Right lung (tissue), 10 donors: ENCODE measurements at places on chromosomes 7 and 10.

DNA sequence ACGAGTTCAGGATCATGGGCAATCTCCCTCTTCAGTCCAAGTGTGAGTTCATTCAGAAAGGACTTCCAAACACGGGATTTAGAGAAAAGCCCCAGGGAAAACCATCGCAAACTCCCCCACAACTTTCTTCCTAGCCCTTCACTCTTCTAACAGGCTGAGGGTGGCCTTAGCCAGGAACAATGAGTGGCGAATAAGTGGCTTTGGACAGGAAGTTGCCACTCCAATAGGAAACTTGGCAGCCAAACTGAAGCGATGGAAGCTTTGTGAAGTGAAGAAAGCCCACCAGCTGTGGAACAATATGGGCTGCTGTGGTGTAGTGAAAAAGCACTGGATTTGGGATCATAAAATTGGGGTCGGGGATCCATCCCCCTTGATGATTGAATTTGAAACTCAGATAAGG lies 193.2 kb downstream of the TEX36 start:
- peak; percentile 15 for DNase-seq

- no peak for DNase-seq
Observed at GRCh38 chr7:40541336-40541735, 406.5 kb downstream of the SUGCT start.

DNA sequence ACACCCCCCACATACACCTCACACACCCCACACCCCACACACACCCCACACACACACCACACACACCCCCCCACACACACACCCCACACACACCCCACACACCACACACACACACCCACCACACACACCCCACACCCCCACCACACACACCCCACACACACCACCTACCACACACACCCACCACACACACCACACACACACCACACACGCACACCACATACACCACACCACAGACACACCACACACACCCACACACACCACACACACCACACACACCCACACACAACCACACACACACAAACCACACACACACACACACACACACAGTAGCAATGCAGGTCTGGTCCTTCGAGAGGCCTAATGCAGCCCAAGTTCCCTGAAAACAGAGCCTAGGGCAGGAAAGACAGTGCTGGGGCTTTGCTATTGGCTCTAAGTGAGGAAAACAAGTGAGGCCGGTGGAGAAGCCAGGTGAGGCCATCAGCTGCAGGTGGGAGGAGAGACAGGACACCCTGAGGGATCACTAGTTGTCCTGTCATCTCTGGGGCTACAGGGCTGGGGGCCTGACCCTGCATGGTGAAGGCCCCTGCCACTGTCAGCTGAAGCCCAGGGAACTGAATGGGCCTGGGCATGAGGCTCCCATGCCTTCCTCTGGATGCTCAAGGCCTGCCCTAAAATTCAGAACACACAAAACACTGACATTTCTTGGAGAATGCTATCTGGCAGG lies 92.6 kb downstream of the CYTH3 start:
- no peak for DNase-seq

GRCh38 chr7:5634107-5634950 lies 147.1 kb downstream of the RNF216 start:
- peak; percentile 85 for DNase-seq

DNA sequence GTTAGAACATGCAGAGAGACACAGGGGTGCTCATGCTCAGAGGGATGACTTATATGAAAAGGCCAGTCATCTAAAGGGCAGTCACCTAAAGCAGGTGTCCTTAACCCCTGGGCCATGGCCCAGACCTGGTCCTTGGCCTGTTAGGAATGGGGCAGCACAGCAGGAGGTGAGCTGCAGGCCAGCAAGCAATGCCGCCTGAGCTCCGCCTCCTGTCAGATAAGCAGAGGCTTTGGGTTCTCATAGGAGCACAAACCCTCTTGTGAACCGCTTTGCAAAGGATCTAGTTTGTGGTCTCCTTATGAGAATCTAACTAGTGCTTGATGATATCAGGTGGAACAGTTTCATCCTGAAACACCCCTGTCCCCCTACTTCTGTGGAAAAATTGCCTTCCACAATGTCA lies 14.5 kb downstream of the ANKRD7 start:
- DNase-seq = no peak

DNA sequence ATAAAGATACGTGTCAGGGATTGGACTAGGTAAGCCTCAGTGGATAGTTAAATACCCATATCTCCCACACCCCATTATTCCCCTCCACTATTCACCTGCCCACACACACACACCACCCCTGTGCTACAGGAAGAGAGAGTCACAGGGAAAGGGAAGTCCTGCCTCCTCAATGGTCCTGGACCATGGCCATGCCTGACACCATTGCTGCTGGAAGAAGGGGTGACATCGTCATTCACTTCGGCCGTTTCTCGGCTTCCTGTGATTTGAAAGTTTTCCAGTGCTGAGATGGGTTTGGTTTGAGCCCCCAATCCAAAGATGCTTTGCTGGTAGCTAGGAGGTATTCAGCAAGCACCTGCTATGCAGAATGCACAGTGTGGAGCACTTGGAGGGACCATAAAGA lies 18.5 kb downstream of the PRKAG2 start:
- no peak for DNase-seq

DNA sequence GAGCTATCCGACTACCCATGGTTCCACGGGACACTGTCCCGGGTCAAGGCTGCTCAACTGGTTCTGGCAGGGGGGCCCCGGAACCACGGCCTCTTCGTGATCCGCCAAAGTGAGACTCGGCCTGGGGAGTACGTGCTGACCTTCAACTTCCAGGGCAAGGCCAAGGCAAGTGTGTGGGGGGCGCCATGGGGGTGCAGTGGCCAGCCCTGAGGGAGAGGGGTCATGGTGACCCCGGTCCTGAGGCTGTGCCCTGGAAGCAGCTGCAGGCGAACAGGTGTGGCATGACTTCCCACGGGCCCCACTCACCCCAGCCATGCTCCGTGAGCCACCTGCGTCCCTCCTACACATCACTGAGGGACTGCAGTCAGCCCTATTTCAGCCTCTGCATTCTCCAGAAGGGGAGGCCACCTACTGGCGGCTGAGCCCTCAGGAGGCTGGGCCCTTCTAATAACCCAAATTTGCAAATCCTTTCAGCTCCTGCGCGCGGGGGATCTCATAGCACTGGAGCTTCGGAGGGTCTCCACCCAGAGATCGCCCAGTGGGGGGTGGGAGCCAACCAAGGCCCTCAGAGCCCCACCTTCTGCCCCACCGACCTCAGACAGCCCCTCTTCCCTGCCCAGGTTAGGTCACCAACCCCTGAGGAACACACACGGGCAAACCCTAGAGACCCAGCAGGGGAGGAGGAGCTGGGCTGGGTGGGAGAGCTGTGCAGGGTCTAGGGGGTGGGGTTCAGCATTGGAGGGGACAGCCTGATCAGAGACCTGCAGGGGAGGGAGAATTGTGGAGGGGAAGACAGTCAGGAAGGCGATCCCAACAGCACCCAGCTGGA lies 30.8 kb downstream of the SH2B2 start:
- no peak for DNase-seq

DNA sequence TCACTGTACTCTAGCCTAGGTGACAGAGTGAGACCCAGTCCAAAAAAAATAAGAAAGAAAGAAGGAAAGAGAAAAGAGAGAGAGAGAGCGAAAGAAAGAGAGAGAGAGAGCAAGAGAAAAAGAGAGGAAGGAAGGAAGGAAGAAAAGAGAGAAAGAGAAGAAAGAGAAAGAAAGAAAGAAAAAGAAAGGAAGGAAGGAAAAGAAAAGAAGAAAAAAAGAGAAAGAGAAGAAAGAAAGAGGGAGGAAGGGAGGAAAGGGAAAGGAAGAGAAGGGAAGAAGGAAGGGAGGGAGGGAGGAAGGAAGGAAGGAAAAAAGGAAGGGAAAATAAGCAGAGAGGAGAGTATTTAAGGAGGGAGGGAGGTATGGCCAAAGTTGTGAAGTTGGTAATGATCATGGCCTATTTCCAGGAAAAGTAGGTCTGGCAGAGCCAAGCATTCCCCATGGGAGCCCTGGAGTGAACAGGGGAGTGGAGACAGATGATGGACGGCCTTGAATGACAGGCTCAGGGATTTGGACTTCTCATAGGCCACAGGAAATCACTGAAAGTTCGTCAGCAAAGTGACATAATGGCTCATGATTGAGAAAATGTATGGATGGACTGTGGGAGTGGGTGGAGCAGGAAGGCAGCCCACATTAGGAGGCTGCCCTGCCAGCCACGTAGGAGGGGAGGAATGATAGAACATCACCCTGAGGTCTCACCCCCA lies 44.8 kb upstream of the CUX1 start:
- no peak for DNase-seq

GRCh38 chr7:130356876-130357611 lies 12.4 kb downstream of the CPA5 start:
- no peak for DNase-seq

GRCh38 chr10:110211465-110211843 lies 4.0 kb downstream of the MXI1 start:
- DNase-seq = no peak

DNA sequence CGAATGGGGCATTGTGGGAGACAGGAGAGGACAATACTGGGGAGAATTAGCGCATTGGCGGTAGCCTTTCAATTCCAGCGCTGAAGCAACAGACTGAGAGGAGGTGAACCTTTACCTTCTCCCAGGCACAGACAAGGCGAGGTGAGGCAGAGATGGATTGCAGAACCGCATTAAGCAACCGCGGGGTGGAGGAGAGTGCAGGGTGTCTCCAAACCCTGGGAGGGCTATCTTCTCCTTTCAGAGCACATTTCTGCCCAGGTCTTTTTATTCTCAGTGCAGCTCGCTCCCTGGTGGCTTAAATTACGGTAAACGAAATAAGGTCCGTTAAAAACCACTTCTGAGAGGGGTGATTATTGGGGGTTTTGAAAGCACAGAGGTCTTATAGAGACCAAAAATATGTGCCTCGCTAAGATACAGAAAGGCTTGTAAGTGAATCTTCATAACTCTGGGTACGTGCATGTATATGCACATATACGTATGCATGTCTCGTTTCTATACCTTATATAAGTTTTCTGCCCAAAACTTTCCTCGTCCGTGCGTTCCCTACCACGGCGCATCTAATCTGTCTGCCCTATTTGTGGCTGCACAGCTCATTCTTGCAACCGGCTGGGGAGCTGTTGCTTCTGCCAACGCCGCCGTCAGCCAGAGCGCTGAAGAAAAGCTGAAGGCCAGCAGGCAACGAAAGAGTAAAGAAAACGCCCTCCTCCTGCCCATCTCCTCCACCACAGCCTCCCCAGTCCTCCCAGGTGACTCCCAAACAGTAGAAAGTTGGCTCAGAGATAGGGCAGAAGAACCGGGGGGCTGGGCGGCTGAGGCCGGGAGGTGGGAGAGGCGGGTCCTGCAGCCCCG lies 895 bp upstream of the ZNF804B start:
- DNase-seq = no peak

GRCh38 chr7:7641129-7641663 lies 644 bp downstream of the UMAD1 start:
- DNase-seq = peak; percentile 33

DNA sequence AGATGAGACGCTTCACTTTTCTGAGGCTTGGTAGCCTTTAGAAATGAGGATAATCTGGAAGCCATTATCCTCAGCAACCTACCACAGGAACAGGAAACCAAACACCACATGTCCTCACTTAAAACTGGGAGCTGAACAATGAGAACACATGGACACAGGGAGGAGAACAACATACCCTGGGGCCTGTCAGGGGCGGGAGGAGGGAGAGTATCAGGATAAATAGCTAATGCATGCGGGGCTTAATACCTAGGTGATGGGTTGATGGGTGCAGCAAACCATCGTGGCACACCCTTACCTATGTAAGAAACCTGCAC lies 48.9 kb downstream of the LRGUK start:
- DNase-seq = no peak

DNA sequence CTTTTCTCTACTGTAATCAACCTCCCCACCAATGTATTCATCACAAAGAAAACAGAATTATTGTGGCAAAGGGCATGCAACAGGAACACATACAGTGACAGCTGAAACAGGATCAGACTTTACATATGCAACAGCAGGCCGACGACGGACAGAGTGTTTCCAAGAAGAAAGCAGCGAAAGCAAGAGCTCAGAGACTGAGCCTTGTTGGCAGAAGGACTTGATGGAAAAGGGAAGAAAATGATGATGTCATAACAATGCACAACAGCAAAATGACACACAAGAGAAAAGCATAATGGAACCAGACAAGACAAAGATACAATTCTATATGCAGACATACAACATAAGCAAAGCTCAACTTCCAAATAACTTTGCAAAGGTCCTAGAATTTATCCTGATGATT lies 106.5 kb downstream of the ARHGAP12 start:
- DNase-seq = no peak

GRCh38 chr7:100352984-100353684 lies 4.8 kb upstream of the PILRB start:
- no peak for DNase-seq

- peak; percentile 25 for DNase-seq
Observed at GRCh38 chr10:16612115-16612980, 90.7 kb upstream of the C1QL3 start.

GRCh38 chr7:113456533-113456932 lies 338.2 kb upstream of the SMIM30 start:
- no peak for DNase-seq

DNA sequence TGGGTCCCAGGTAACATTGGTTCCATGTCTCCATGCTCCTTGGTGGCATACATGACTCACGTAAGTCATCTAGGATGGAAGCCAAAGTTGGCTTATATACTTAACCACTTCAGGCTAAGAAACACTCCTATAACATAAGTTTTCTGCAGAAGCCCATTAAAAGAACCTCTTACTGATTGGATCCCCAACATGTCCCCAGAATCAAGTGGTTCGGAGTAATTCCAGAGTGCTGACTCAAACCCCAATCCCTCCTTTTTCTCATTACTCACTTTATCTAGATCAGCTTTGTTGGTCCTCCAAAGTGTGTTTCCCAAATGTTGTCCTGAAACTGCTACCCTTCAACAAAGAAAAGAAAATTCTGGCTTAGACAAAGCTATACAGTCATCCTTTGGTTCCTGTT lies 10.1 kb upstream of the ATOH7 start:
- no peak for DNase-seq

DNA sequence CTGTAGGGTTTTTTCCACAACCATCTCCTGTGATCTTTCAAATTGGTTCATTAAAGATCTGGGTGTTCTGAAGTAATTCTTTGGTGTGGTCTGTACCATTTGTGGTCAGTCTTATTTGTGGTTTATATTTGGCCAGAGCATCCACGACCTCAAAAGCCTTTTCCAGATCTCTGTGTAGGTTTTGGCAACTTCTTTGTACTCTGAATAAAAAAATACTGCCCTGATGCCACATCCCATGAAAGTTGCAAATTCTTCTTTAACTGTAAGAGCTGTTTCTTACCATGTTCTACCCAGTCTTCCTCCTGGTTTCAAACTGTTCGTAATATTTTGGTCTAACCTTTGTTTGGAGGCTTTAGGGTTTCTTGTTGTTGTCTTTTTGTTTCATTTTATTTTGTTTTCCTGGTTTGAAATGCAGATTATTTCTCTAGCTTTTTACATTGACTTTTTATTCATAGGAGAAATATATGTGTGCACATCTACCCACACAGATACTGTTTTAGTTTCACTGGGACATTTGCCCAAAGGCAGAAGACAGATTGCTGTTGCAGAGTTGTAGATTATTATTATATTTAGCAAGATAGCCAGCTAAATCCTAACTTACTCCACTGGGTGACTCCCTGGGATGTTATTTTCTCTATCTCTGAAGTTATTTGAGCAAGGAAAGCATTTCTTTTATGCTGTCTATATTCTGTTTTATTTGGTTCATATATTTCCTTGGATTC lies 123.2 kb upstream of the SAMD8 start:
- no peak for DNase-seq

GRCh38 chr7:133491846-133492652 lies 239.2 kb downstream of the EXOC4 start:
- DNase-seq = no peak
